ENCODE measurements at places on chromosomes 6 and 20.

GRCh38 chr6:119591235-119591634 is 241.7 kb upstream of the MAN1A1 start:
- DNase-seq: no peak

- DNase-seq: no peak
Measured at GRCh38 chr20:40866056-40866455, 162.6 kb upstream of the TOP1 start.

- DNase-seq: no peak
Measured at GRCh38 chr20:34200023-34200422, 41.2 kb upstream of the ASIP start.

GRCh38 chr6:165637586-165637985 is 25.5 kb downstream of the PDE10A start:
- no peak for DNase-seq

GRCh38 chr6:25902071-25902470 is 28.0 kb upstream of the SLC17A3 start:
- DNase-seq: no peak

DNA sequence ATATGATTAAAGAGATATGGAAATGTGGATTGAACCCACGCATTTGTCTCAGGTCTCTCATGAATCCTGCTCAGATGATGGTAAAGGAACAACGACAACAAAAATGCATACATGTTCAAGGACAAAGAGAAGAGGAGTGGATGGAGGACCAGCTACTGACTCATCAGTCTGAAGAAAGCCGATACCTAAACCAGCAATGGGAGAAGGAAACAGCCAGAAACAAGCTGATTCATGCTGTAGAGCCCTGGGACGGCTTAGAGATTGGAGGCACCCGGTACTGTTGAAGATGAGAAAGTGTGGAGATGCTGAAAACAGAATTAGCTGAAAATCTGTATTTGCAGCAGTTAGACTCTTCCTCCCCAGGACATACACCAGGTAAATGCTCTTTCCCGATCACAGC is 14.4 kb upstream of the RIPPLY2 start:
- no peak for DNase-seq

DNA sequence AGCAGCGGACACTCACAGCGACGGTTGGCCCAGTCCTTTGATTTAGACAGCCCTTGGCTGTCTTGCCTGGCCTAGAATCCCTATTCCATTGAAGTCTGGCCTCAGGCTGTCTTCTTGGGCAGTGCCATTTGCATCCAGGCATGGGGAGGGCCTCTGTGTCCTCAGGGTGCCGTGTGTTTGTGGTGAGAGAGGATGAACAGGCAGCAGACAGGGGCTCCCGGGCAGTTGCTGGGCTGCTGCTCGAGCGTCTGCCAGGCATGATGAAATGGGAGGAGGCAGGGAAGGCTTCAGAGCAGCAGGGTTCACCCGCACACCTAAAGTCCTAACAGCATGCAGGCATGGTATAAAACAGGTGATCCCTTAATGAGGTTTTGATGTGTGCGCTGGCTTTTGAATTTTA is 126.9 kb downstream of the SOBP start:
- DNase-seq: no peak

DNA sequence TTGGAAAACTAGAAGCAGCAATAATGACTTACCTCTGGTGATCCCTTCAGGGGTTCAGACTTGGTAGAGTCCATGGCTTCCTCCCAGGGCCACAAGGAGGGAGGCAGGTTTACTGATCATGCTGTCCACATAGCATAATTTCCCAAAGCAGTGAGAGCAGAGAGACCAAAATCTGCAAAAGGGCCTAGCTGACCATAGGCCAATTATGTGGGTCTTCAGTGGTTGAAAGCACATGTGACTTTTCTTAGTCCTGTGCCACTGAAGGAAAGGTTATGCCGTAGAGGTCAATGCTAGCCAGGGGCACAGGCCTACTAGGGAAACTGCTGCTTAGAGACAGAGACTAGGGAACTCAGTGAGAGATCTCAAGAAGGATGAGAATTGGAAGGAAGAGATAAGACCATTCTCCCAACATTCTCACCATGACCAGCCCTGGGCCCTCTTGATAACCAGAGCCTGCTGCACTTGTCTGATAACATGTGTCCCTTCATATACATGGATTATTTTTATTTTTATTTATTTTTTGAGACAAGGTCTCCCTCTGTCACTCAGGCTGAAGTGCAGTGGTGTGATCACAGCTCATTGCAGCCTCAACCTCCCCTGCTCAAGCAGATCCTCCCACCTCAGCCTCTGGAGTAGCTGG is 2.0 kb upstream of the GTPBP2 start:
- DNase-seq: no peak

- DNase-seq: no peak
Measured at GRCh38 chr20:63077705-63078104, 70.9 kb upstream of the BHLHE23 start.

GRCh38 chr6:10847684-10848083 is 9.3 kb upstream of the MAK start:
- no peak for DNase-seq

DNA sequence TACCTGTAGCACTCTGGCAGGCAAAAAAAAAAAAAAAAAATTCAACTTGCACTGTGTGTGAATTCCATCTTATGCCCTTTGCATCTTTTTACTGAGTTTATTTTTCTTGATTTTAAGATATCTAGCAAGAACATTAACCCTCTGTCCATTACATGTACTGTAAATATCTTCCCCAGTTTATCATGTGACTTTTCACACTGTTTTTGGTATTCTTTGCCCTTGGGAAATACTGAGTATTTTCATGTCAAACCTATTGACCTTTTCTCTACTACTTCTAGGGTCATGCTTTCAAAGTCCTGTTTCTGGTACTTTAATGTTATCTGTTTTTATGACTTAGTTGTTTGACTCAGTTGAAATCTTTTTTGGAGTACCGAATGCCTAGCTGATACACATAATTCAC is 843 bp upstream of the HUS1B start:
- no peak for DNase-seq

- no peak for DNase-seq
Measured at GRCh38 chr20:37351689-37352607, 6.0 kb downstream of the SRC start.

DNA sequence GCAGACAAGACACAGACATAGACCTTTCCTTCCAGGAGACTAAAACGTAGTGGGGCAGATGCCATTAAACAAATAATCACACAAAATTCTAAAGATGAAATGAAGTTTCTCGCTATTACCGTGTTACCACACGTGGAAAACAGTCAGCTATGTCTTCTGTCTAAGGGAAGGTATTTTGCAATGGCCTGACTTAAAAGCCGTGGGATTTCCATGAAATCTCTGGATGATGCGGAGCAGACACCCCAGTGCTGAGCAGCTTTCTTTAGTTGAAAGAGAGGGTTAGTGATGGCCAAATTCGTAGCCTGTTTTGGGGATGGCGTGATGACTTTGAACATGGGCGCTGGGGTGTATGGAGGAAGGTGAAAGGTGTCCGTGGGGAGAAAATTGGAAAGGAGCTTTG is 281.8 kb downstream of the NRN1 start:
- DNase-seq: no peak

DNA sequence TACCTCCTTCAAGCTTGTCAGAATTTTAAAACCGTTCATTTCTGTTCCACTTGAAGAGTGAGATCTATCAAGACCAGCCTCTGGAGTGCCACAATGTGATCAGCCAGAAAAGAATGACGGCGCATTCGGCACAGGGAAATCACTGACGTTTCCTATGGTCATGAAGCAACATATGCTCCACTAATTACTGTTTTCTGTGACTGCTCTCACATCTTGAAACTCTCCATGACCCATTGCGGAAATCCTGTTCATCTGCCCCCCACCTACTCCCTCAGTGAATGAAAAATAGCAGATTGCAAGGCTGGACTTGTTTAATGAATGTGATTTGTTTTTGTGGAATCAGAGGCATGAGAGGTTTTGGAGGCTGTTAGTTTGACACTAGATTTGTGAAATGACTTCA is 53.2 kb downstream of the SAMD5 start:
- DNase-seq: no peak

DNA sequence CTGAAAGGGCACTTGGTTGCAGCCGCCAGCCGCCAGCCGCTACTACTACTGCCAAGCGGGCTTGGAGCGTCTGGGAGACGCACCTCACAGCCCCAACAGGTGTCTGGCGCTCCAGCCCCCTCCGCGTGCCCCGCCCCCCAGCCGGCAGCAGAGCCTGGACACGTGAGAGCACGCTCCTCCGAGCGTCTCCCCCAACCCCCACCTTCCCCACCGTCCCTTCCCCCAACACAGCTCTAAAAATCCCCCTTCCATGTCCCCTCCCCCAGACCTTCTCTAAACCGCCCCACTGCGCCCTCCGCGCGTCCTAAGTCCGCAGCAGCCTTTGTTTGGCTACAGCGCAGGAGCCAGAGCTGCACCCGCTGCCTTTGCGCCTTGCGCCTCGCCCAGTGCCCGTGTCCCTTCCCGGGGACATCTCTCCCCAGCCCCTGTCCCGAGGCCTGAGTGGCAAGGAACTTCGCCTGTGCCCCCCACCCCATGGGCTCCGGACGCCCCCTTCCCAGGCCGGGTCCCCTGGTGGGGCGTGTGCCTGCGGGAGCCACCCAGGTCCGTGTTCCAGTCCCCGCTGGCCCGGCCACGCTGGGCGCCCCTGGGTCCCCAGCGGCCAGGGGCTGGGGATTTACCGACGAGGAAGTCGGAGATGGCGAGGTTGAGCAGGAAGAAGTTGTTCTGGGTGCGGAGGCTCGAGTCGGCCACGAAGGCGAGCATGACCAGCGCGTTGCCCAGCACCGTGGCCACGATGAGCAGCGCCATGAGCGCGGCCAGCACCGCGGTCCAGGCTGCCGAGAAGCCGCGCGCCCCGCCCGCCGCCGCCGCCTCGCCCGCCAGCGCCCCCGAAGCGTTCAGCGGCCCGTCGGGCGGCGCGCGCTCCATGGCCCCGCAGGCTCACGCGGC is 732 bp downstream of the HRH3 start:
- DNase-seq: no peak

GRCh38 chr6:138387577-138388368 is 10.1 kb downstream of the SMIM28 start:
- DNase-seq: no peak

- DNase-seq: no peak
Measured at GRCh38 chr20:43046966-43047365, 142.7 kb downstream of the PTPRT start.

- no peak for DNase-seq
Measured at GRCh38 chr6:157285422-157285779, 37.9 kb downstream of the TMEM242 start.

GRCh38 chr20:1297486-1297885 is 31.4 kb downstream of the SNPH start:
- DNase-seq: no peak

DNA sequence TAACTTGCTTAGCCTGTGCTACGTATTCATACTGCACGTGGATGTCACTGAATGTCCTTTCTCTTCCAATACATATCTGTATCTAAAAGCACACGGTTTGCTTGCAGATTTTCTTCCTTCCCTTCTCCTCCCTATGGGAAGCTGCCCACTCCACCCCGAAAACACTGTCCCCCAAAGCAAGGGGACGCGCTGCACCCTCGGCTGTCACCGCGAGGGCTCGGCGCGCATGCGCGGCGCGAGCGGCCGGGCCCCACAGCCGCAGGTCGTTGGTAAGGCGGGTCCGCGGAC is 659 bp downstream of the TMX4 start:
- DNase-seq: peak; percentile 64

DNA sequence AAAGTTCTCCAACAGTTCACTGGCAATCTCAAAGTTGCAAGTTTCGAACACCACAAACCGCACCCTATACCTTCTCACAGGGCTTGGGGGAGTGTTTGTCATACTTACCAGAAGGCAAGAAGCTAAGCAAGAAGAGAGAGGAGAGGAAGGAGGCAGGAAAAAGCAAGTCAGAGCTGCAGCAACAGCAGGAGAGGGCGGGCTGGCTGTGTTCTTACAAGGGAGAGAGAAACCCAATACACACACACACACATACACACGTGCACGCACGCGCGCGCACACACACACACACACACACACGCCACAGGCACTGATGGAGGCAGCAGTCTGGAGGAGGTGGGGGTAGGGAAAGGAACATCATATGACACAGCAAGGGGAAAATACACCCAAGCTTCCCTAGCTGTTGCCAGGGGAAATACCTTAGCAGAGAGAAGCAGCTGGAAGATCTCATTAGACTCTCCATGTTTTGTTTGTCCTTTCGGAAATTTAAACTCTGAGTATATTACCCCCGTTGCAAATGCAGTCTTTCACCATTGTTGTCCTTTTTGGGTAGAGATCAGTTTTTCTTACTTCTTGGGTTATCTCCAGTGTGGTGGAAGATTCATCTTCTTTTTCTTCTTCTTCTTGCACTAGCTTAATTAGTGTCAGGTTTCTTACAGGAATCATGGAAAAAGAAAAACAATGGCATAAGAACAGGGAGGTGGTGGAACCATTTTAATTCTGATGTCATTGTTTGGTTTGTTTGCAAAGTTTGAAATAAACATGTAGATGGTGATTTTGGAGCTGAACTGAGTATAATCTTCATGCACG is at the start of gene TXLNB:
Gene TXLNB, minus strand, starts transcription at position 186 of the 807 bp plus-strand sequence. CDS start 3,099 bp downstream, outside the sequence.
- peak; percentile 73 for DNase-seq

GRCh38 chr20:40646361-40646760 is 42.7 kb downstream of the MAFB start:
- no peak for DNase-seq

- no peak for DNase-seq
Measured at GRCh38 chr20:17674722-17675518, 7.1 kb downstream of the RRBP1 start.

GRCh38 chr6:25872814-25873213 is 1.2 kb downstream of the SLC17A3 start:
- no peak for DNase-seq

DNA sequence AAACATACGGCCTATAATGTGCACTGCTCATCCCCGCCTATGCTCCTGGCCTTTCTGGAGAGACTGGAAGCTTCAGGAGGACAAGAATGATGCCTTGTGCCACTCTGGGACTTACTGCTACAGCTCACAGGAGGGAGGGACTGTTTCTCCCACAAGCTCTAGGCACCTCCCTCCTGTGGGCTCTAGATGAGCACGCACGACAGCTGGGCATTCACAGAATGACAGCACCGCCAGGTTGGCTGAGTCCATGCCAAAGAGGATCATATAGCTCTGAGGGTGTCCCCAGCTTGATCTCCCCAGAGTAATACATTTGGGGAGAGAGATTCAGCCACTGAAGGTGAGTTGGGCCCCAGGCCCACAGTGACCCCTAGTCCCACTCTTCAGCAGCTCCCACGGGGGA is 10.1 kb upstream of the PGC start:
- no peak for DNase-seq

All from activated CD8-positive, alpha-beta memory T cell treated with anti-CD3 and anti-CD28 coated beads, Interleukin-2, amount 50 U/mL, for 4 hours (primary cell).